LNCaP clone FGC (cell line): ENCODE measurements at places on chromosomes 6 and 20.
A peak's percentile ranks its signal among the peaks of the same experiment; 100 is the strongest.

DNA sequence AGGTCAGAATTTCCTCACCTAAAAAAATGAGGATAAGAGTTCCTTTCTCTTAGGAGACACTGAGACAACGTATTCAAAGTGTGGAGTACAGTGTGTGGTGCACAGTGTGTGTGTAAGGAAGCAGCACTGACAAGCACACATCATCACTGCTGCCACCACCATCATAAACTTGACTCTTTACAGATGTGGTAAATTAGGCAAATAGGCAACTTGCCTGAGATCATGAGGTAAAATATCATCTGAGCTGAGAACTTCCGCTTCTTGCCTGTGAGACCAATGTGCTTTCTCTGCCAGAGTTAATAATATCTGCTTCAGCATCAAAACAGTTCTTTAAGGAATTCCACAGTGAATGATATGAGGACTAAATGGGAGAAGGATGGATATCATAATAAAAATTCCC is 52.7 kb downstream of the LYRM4 start:
- no peak for DNase-seq

DNA sequence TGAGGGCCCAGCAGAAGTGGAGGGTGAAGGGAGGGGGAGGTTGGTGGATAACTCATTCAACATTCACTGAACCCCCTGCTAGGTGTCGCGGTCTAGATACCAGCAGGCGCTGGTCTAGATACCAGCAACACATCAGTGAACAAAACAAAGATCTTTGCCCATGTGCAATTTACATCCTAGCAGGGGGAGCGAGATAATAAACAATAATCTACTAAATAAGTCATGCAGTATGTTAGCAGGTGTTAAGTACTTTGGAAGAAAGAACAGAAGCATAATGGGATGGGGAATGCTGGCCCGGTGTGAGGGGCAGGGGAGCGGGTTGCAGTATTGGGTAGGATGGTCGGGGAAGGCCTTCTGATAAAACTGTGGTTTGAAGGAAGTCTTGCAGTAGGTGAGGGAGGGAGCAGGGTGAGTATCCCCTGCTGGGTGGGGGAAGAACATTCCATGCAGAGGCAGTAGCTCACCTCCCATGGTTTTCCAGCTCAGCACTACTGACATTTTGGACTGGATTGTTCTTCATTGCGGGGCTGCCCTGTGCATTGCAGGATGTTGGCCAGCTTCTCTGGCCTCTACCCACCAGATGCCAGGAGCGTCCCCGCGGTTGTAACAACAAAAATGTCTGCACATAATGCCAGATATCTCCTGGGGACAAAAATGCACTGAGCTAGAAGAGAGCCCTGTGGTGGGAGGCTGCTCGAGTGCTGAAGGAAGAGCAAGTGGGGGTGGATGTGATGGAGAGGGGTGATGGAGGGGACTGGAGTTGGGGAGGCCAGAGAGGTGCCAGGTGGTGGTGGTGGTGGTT is 117.3 kb downstream of the TOX2 start:
- no peak for DNase-seq

DNA sequence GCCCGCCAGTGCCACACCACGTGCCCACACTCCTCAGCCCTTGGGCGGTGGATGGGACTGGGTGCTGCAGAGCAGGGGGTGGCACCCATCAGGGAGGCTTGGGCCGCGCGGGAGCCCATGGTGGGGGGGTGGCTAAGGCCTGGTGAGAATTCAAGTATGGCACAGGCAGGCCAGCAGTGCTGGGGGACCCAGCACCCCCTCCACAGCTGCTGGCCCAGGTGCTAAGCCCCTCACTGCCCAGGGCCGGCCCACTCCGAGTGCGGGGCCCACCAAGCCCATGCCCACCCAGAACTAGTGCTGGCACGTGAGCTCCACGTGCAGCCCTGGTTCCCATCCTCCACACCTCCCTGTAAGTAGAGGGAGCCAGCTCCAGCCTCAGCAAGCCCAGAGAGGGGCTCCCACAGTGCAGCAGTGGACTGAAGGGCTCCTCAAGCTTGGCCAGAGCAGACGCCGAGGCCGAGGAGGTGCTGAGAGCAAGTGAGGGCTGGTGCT is 1091.1 kb upstream of the GJE1 start:
- DNase-seq: no peak

GRCh38 chr6:30066577-30067459 is at the start of gene PPP1R11:
Gene PPP1R11, plus strand, starts transcription at chr6:30067198. Its CDS starts 213 bp downstream, at chr6:30067411.
- DNase-seq: peak; percentile 98

GRCh38 chr20:56764671-56765070 is 135.6 kb downstream of the TFAP2C start:
- no peak for DNase-seq

- DNase-seq: no peak
These were observed 5.5 kb upstream of the TFAP2D start for GRCh38 chr6:50707652-50708300.

- no peak for DNase-seq
These were observed 21.3 kb downstream of the LAMA5 start for GRCh38 chr20:62345681-62346370.

DNA sequence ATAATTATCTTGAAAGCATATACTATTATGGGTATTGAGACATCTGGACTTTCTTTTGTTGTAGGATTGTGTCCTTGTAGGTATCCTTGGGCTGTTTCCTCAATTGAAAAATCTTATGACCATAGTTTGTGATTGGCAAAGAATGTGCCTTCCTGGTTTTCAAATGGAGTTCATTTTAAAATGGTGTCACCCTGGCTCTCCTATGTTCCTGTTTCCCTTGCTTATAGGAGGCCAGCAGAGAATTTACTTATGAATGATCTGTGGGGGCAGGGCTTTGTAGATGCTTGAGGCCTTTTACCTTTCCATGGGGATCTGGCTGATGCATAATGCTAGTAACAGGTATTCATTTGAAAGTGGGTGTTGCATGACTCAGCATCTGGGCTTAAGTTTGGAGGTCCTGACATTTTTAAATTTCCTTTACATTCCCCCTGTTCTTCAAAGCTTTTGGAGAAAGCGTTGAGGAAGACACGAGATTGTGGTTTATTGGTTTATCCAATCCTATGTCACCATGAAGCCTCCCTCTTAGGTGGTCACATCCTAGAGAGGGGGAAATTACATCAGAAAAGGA is 135.0 kb upstream of the PROKR2 start:
- DNase-seq: no peak

GRCh38 chr6:6074190-6074589 is 67.5 kb upstream of the NRN1 start:
- no peak for DNase-seq

GRCh38 chr6:124371974-124372475 is 568.4 kb downstream of the NKAIN2 start:
- DNase-seq: no peak

DNA sequence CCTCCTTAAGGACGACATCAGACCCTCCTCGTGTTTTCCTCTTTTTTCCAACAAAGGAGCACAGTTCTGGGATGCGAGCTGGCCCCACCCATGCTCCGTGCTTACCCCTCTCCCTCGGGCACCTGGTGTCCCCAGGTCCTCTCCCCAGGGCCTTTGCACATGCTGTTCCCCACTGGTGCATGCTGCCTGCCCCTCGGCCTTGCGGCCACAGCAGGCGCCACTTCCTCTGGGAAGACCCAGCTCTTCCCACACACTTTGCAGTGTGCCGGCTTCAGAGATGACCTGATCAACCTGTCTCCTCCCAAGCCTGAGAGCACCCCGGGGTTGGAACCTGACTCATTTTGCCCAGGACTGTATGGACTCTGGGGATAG is 39.8 kb downstream of the GNAS-AS1 start:
- DNase-seq: no peak

GRCh38 chr6:90720404-90720803 is 133.5 kb upstream of the MAP3K7 start:
- no peak for DNase-seq
